Memory B cell (primary cell): ENCODE measurements at places on chromosomes 12 and 14.

DNA sequence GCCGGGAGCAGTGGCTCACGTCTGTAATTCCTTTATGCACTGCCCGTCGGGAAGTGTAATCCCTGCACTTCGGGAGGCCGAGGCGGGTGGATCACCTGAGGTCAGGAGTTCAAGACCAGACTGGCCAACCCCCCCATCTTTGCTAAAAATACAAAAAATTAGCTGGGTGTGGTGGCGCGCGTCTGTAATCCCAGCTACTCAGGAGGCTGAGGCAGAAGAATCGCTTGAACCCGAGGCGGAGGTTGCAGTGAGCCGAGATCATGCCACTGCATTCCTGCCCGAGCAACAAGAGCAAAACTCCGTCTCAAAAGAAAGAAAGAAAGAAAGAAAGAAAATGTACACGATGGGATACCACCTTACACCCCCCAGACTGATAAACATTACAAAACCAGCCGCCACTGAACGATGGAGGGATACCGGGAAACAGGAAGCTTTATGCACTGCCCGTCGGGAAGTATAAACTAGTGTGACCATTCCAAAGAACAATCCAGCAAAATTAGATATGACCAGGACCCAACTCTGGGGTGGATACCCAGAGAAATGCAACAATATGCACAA, 1.1 kb downstream of the ABCD4 start:
- no peak for DNase-seq
- H3K27ac ChIP-seq, result peak overlapping the region; percentile 94
- peaks cover 16% of the 10 kb centered on the region for H3K4me1 ChIP-seq

DNA sequence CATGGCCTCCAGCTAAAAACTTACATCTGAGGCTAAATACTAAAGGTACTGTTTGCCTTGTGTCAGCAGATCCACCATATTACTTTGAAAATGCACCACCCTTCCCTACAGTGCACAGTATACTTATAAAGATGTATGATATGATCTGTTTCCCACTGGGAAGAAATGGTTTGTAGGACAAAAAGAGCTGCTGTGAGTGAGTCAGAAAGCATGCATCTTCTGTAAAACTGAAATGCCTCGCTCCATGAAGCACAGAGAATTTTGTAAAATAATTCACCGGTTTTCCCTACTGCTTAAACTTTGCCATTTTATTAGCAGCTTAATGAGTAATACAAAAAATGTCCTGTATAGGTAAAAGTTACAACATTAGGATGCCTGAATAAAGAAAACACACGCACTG, 68.8 kb downstream of the MDGA2 start:
- no peaks in the 10 kb centered on the region for H3K4me1 ChIP-seq
- no peaks in the 10 kb centered on the region for H3K27me3 ChIP-seq
- DNase-seq, result no peak
- no peak overlapping the region for H3K4me3 ChIP-seq
- H3K36me3 ChIP-seq, result no peaks in the 10 kb centered on the region

GRCh38 chr12:58541300-58541690, 379.0 kb downstream of the LRIG3 start:
- no peak overlapping the region for H3K27ac ChIP-seq
- H3K36me3 ChIP-seq, result no peaks in the 10 kb centered on the region
- H3K4me1 ChIP-seq, result no peaks in the 10 kb centered on the region
- DNase-seq, result no peak
- peaks cover 2% of the 10 kb centered on the region for H3K27me3 ChIP-seq

DNA sequence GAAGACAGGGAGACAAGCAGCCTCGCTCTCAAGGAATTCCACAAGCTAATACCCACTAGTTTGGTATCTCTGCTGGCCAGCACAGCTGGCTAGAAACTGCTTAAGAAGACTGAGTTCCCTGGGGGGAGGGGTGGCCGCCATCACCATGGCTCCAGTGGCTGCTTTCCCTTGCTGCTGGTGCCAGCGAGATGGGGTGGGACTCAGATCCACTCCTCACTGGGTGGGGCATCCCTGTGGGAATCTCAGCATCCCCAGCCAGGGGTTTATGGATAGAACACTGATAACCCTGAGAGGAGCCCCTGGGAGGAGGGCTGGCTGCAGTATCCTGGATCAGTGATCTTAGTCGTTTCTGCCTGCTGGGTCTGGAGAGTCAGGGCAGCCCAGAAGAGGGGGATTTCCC, 170.6 kb upstream of the MDGA2 start:
- no peak for DNase-seq
- H3K27ac ChIP-seq, result no peak overlapping the region
- no peak overlapping the region for H3K4me3 ChIP-seq
- no peaks in the 10 kb centered on the region for H3K4me1 ChIP-seq

DNA sequence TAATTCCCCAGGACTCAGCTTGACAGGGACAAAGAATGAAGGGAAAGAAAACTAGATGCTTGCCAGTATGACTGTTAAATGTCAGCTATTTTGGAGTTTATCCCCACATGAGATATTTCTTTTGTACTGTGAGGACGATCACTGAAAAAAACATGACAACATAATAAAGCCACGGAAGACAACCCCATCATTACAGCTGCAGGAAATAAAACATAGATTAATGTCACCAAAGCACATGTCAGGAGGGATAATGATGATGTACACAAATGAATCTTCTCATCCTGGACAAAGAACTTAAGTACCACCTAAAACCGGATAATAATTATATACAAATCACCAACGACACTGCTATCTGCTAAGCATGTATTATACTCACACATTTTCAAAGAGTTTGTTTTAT, 84.6 kb upstream of the GRIP1 start:
- H3K4me3 ChIP-seq, result no peak overlapping the region
- H3K4me1 ChIP-seq, result no peaks in the 10 kb centered on the region
- DNase-seq, result no peak
- no peak overlapping the region for H3K27ac ChIP-seq
- H3K27me3 ChIP-seq, result peaks cover 11% of the 10 kb centered on the region

- no peaks in the 10 kb centered on the region for H3K36me3 ChIP-seq
- H3K4me1 ChIP-seq, result peaks cover 11% of the 10 kb centered on the region
- H3K27me3 ChIP-seq, result peaks cover 23% of the 10 kb centered on the region
- peak; percentile 49 for DNase-seq
- no peak overlapping the region for H3K27ac ChIP-seq
These were observed 10.7 kb upstream of the FKBP4 start for GRCh38 chr12:2783936-2784600.

- H3K27ac ChIP-seq, result peak overlapping the region; percentile 42
- peaks cover 5% of the 10 kb centered on the region for H3K4me1 ChIP-seq
- no peaks in the 10 kb centered on the region for H3K27me3 ChIP-seq
- no peak overlapping the region for H3K4me3 ChIP-seq
- H3K36me3 ChIP-seq, result no peaks in the 10 kb centered on the region
These were observed 208.1 kb downstream of the ZFP36L1 start for GRCh38 chr14:68584786-68585185.
